ENCODE measurements at places on chromosomes 3 and 15.
A peak's percentile ranks its signal among the peaks of the same experiment; 100 is the strongest.

GRCh38 chr3:57943525-57944495, 64.4 kb upstream of the FLNB start:
- DNase-seq: no peak

DNA sequence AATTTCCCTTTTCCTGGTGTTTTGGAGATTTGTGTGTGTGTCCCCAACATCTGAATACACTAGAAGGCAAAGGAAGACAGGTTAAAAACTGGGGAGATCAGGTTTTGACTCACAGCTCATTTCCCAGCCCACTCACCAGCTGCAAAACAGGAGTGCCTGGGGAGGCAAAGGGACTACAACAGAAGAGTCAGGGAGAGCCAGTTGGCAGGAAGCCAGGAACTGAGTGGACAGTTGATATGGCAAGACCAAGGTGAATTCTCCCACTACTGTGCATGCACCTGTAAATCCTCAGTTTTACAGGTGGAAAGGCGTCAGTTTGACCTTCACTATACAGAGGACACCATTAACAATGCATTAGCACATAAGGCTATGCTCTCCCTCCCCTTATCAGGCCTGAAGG, 901.5 kb upstream of the SEMA6D start:
- no peak for DNase-seq

- no peak for DNase-seq
These were observed 137.1 kb downstream of the ZNF609 start for GRCh38 chr15:64597477-64597822.

DNA sequence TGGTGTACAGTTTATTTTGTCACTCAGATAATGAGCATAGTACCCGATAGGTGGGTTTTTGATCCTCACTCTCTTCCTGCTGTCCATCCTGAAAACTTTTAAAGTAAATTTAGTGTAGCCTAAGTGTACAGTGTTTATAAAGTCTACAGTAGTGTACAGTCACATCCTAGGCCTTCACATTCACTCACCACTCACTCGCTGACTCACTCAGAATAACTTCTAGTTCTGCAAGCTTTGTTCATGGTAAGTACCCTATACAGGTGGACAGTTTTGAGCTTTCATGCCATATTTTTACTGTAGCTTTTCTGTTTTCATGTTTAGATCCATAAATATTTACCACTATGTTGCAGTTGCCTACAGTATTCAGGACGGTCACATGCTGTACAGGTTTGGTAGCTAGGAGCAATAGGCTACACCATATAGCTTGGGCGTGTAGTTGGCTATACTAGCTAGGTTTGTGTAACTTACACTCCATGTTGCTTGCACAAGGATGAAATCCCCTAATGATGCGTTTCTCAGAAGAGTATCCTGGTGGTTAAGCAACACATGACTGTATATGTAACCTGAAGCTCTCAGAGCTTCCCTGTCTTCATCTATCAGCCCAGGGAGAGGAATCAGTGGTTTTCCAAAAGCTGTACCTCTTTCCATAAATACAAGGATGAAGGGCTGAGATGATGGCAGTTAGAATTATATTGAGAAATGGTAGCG, 87.6 kb upstream of the SLC25A26 start:
- no peak for DNase-seq

- no peak for DNase-seq
These were observed 82.8 kb upstream of the MEX3B start for GRCh38 chr15:82128401-82129148.

- no peak for DNase-seq
These were observed 8.9 kb downstream of the TPM1 start for GRCh38 chr15:63051156-63052066.

GRCh38 chr3:133464573-133464972, 64.7 kb downstream of the BFSP2 start:
- DNase-seq: no peak

- DNase-seq: no peak
These were observed 980.4 kb downstream of the NAALADL2 start for GRCh38 chr3:175839366-175840005.

DNA sequence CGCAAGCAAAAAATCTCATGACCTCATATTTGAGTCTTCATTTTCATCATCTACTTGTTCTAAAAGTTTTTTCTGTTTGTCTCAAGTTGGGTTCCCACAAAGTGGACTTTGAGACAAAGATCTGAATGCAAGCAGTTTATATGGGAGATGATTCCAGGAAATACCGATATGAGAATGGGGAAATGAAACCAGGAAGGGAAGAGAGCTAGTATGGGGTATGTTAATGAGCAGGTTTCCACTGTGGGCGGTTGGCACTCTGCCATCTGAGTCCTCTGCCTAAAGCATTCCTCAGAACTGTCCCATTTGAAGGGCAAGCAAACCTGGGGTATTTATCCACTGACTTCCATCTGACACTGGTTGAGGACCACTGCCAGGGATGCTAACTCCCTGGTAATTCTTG, 8.8 kb downstream of the ADPRH start:
- DNase-seq: no peak

- peak; percentile 84 for DNase-seq
These were observed 49.9 kb downstream of the KY start for GRCh38 chr3:134600685-134601463.

DNA sequence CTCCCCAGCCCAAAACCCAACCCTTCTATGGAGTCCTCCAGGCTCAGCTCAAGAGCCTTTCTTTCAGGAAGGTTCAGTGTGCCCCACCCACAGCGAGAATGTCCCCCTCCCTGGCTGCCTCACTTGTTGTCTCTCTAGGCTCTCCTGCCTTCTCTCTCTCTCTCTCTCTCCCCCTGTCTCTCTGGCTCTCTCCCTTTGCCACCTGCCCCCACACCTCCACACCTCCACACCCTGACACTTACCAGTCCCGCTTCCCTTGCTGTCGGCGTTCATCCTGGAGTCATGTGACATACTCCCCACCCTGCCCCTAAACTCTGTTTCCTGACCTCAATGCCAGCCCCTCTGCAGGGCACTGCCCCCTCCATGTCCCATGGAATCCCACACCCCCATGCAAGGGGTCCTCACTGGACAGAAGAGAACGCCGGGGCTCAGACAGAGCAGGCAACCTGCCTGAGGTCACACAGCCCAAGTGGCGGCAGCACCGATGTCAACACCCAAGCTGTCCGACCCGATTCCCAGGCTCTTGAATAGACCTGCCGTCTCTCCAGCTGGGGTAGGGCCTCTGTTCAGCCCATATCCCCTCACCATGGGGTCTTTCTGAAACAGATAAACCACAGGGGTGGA, 28.5 kb upstream of the SLC6A6 start:
- DNase-seq: no peak

- no peak for DNase-seq
These were observed 23.5 kb downstream of the FHIT start for GRCh38 chr3:61227799-61228198.

DNA sequence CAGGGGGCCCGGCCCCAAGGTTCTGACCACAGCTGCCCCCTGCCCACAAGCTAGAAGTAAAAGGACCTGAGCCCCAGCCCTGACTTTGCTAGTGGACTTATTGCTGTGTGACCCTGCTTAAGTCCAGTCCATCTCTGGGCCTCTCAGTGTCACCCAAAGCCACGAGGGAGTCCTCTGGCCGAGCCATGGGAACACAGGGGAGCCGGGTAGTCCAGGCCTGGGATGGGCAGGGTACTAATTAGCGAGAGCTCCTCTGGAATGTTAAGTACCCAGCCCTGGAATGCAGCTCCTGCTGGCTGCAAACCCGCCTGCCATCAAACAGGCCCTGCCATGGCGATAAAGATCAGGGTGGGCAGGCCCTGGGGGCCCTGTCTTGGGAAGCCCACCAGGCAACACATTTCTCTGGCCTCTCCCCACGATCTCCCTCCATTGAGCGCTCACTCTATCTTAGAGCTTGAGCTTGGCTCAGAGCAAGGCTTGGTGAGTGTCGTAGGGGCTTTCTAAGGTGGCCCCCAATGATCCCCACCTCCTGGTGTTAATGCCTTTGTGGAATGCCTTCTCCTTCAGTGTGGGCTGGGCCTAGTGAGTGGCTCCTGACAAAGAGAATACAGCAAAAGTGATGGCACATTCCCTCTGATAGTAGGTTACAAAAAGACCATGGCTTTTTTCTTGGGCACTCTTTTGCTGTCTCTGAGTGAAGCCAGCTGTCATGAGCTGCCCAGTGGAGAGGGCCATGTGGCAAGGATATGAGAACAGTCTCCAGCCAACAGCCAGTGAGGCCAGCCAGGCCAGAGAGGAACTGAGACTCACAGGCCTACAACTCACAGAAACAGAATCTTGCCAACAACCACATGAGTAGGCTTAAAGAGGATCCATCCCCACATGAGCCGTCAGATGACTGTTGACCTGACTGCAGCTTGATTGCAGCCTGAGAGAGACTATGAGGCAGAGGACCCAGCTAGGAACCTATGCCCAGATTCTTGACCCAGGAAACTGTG, 133.1 kb downstream of the SMAD6 start:
- DNase-seq: peak; percentile 38

DNA sequence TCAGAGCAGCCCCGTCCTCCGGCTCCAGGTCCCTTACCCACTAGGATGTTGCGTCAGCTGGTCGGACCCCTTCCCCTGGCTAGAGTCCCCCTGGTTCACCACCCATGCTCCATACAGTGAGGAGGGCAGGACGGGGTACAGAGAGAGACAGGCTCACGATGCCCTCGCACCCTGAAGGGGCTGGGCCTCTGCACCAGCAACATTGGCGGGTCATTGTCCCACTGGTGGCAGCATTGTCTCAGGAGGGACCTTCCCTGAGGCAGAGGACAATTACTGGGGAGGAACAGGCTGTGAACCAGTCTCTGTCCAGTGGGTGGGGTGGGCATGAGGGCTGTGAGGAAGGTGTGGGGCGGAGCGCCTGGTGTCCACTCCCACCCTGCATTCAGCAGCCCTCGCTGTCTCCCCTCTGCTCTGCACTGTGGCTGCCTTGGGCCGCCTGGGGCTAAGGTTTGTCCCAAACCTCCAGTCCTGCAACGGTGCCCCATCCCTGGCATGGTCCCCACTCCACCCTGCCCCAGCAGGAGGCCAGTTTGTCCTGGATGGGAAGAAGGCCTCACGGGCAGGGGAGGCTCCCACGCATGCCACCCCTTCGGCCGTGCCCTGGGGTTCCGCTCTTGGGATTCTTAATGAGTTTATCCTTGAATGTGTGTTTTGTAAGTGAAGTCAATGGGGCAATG, 48.0 kb upstream of the KLF13 start:
- no peak for DNase-seq

- no peak for DNase-seq
These were observed 10.9 kb downstream of the CHCHD6 start for GRCh38 chr3:126714921-126715320.

DNA sequence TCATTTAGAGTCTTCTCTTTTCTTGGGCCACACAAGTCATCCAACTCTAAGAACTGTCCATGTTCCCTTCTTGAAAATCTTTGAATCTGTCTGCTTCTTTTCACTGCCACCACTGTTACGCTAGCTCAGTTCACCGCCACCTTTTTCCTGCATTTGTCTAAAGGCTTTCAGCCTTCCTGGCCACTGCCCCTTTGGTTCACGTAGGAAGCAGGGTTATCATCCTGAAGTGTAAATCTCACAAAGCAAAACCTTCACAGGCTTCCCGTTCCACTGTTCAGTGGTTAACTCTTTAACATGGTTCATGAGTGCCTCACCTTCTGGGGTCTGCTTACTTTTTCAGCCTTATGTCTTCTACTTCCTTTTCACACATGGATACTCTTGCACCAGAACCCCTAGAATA, 26.3 kb upstream of the CCDC39 start:
- no peak for DNase-seq

DNA sequence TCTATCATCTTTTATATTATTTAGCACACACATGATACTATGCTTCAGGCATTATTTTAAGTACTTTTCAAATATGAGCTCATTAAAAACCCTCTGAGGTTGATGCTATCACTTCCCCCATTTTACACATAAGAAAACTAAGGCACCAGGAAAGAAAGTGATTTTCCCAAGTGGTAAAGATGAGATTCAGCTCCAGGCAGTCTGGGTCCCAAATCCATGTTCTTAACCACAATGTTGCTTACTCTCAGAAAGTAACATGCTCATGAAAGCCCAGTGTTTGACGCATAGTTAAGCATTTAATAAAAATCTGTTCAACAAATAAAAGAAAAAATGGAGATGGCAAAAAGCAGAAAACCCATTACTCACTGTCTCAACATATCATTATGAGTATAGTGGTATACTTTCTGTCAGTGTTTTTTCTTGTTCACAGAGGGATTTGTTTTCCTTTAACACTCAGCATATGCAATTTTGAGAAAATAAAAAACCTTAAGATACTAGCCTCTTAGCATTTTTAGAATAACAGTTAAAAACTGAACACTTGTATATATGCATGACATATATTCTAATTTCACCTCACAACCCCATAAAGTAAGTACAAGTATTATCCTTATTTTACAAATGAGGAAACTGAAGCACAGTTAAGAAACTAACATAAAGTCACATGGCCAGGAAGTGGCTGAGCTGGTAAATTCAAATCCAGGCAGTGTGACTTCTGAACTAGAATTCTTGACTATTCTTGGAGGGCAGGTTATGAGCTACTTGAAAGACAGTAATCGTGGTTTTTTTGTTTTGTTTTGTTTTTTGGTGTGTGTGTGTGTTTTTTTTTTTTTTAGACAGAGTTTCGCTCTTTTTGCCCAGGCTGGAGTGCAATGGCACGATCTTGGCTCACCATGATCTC, 10.4 kb downstream of the PEAK1 start:
- no peak for DNase-seq

DNA sequence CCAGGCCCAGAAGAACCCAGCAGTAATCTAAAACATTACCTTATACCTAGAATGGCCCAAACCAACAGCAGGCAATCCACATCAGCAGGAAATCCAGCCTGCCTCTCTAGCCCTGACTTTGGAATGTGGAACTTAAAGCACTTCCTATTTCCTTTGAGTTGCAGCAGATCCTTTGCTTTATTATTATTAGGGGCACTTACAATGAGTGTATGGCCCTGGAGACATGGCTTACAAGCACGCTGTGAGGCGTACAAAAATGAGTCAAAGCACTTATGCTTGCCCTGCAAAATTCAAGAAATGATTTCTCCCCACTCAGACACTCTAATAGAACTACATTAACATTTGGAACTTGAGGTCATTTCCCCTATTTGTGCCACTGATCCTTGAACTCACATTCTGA, 9.5 kb upstream of the KNSTRN start:
- no peak for DNase-seq
